Left hindlimb (tissue), 1 donor: ENCODE measurements at places on chromosomes 3 and 15.

DNA sequence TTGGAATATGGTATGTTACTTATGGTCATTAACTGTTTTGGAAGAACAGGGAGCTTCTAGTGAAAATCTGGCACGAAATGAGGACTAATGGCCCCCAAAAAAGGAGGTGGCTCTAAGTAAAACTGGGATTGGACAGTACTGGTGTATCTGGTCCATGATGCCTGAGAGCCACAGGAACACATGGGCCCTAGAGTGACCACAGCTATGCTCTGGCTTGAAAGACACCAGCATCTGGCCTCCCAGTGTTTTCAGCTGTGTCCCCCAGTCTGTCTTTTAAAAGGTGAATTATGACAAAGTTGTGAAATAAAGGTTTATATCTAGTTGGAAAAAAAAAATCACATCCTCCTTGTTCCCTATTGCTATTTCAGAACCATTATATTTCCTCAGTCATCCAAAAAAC is 64.5 kb downstream of the GSK3B start:
- DNase-seq, result no peak

- no peak for DNase-seq
These were observed 152.4 kb downstream of the LEKR1 start for GRCh38 chr3:156978481-156978961.

- DNase-seq, result no peak
These were observed 28.9 kb upstream of the LPP start for GRCh38 chr3:188125076-188125475.

DNA sequence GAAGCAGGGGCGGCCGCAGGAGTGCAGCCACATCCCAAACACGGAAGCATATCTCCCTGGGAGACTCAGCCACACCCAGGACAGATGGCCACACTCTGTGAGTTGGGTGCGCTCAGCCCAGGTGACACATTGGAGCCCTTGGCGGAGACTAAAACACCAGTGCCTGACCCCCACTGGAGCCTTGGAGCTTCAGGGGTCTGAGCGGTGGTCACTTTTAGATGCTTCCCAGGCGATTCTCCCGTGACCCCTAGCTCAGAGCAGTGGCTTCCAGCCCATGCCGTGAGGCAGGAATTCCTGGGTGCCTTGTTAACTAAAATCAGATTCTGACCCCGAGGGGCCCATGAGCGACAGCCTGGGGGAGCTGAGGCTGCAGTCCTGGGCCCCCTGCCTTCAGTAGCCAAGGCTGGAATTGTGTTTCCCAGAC is 54.5 kb downstream of the PLXNA1 start:
- peak; percentile 28 for DNase-seq

DNA sequence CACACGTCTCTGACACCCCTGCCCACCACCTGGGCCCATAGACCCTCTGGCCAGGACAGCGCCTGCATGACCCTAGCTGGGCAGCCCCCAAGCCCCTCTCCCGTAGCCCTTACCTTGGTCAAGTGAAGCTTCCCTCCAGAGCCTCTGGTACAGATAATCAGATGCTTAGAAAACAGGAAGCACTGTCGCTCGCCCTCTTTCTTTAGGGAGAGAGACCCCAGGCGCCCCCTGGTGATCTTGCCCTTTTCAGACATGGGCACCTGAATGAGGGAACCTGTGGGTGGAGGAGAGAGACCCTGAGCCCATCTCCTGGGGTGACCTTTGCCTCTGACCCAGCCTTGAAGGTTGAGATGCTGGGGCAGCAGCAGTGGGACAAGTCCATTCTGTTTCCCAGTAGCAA is 65.4 kb downstream of the RASGRF1 start:
- DNase-seq, result no peak

DNA sequence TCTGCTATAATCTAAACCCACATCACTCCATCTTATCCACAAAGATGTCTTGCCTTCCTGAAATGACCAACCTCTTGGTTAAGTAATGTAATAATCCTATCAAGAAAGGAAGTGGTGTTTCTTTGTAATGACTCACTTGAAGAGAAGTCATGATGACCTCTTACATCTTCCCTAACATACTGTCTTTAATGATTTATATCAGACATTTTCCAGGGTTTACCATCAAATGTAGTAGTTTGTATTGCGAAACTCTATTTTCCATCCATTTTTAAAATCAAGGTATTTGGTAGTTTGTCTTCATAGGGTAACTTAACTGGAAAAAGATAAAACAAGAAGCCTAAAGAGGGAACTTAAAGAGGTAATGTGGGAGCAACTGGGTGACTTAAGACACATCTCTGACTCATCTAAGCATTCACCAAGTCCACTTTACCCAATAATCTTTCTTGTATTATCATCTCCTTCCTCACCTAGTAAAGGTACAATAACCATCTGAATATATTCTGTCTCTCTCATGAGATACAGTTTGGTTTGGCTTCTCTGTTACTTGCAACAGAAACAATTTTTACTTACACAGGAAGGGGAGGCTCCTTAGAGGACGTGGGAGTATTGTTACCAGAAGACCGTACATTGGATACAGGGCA is 5.7 kb upstream of the MAPK6 start:
- DNase-seq, result no peak

GRCh38 chr3:48650723-48651122 is 12.0 kb downstream of the CELSR3 start:
- no peak for DNase-seq

DNA sequence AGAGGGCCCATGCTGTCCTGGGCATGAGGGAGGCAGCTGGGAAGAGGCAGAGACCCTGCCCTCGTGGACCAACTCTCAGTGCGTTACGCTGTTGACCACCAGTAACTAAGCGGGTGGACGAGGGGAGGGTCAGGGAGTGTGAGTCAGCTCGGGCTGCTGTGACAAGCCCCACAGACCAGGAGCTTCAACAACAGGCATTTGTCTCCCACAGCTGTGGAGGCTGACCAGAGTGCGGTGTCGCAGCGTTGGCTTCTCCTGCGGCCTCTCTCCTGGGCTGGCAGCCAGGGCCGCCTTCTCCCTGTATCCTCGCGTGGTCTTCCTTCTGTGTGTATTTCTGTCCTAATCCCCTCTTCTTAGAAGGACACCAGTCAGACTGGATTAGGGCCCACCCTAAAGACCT is 13.0 kb downstream of the EFCC1 start:
- DNase-seq, result no peak

GRCh38 chr3:62248734-62249483 is 124.4 kb downstream of the FEZF2 start:
- DNase-seq, result no peak

DNA sequence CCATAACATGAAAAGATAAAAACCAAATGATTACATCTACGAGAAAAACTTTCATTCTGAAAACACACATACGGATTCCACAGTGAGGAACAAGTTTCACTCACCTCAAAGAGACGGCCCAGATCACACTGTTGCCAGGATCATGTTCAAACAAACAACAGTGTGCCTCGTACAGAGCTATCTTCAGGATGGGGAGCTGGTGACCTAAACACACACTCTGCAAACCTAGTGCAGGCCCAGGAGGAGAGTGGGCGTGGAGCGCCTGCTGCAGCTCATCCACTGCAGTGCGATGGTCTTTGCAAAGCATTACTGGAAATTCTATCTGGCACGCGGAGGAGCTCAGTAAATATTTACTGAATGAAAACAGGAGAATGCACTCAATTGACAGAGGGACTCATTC is 38.5 kb downstream of the TAMM41 start:
- no peak for DNase-seq

GRCh38 chr3:47162697-47163168 is 1.2 kb downstream of the SETD2 start:
- DNase-seq, result no peak

GRCh38 chr3:33430061-33430460 is 10.1 kb downstream of the UBP1 start:
- no peak for DNase-seq

DNA sequence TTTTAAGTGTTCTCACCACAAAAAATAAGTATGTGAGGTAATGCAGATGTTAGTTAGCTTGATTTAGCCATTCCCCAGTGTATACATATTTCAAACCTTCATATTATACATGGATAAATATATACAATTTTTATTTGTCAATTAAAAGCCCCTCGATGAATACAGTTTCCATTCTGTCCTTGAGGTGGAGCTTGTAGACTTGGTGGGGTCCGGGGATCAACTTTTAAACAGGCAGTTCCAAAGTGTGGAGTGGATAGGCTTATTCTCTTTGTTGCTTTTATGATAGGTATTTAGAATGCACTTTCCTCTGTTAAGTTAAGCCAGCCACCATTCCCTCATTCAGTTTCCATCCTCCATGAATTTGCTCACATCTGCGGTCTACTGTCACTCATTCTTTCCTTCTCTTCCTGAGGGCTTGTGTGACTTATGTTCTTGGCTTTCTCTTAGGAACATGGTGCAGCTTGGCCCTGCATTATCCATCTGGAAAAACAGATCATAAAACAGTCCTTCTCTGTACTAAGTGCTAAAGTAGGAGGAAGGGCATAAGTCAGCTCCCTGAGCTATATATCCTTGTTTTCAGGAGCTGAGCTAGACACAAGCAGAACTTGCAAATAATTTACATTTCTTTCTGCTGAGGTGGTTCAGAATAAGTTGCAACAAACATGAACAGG is 149.1 kb downstream of the NFKBIZ start:
- DNase-seq, result peak; percentile 34

- peak; percentile 62 for DNase-seq
These were observed 52.6 kb downstream of the GTF2E1 start for GRCh38 chr3:120795017-120795648.

DNA sequence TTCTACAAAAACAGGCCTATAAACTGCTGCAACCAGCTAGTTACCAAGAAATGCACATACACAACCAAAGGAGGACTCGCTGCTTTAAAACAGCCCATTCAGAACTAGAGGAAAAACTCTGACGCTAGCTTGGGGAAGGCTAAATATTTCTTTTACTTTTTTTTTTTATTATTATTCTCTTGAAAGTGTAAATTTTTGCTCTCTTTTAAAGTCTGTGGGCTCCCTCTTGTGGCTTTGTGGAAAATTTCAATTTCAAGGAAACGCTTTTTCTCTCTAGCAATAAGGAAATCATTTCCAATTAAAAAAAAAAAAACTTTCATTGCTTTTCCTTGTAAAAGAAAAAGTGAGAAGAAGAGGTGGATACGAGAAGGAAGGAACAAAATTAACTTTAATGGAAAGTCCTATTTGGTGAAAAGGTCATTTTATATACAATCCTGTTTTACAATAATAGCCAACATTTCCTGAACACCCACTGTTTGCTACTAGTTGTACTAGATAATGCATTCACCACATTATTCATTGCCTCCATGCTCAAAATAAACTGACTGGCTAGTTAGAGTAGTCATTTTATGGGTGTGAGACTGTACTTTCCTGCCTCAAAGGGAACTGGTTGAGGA is 51.2 kb upstream of the SAMMSON start:
- no peak for DNase-seq

- DNase-seq, result peak; percentile 25
These were observed 8.0 kb upstream of the PLXND1 start for GRCh38 chr3:129614435-129614834.

GRCh38 chr15:57352535-57353316 is 23.6 kb upstream of the CGNL1 start:
- no peak for DNase-seq

- no peak for DNase-seq
These were observed 58.0 kb upstream of the ATP2B2 start for GRCh38 chr3:10563396-10563795.

GRCh38 chr15:44738340-44738984 is 2.1 kb downstream of the TRIM69 start:
- no peak for DNase-seq

DNA sequence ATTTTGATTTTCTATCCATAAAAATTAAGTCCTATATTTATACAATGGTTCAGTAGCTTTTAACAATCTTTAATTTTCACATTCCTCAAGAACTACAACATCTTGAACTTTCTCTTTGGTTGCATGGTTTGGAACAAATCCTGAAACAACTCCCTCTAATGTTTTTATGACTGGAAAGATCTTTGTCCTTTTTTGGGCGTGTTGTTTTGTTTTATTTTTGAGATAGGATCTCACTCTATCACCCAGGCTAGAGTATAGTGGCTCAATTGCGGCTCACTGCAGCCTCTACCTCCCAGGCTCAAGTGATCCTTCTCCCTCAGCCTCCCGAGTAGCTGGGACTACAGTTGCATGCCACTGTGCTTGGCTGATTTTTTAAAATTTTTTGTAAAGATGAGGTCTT is 4.0 kb downstream of the STX19 start:
- no peak for DNase-seq

DNA sequence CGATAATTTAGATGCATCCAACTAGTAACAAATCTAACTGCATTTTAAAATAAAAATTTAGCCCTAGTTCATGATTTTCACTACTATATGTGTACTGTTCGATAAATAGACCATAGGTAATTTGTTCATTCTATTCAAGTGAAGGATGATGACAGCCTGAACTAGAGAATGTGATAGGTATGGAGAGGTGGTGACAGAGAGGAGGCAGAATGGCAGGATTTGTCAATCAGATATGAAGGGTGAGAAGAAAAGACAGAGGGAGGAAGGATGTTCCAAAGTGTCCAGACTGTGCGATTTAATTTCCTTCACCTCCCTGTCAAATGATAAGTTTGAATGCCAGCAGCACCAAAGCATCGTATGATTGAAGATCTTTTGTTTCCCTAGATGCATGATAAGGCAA is 31.6 kb downstream of the BCL2A1 start:
- no peak for DNase-seq

- no peak for DNase-seq
These were observed 11.7 kb downstream of the ARL13B start for GRCh38 chr3:93991631-93992030.

GRCh38 chr3:125322166-125322565 is 53.0 kb downstream of the ZNF148 start:
- no peak for DNase-seq

- no peak for DNase-seq
These were observed 192.9 kb upstream of the CADPS start for GRCh38 chr3:63067999-63068645.
